ENCODE measurements at places on chromosomes 13 and 19. TPM values are rescaled to one million over a fixed set of nuclear protein-coding genes. Genes with fewer than 3 reads are reported as not detected.

Gene FCGBP
- 0.03 TPM for polyA plus RNA-seq

DNA sequence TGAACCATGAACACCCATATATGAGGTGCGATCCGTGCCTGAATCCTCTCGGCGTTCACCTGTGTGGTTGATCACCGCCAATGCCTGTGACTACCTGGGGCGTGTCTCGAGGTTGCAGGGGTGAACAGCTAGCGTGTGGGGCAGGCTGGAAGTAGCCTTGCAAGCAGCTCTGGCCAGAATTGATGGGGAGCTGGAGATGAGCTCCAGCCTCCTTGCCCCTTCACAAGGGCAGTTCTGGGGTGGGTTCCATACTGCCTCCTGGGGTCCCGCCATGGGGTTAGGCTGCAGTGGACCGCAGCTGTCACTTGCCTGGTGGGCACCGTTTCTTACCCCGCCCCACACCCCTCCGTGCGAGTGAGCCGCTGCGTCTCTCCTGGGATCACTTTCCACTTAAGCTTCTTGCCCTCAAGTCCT, 154.5 kb upstream of the SOX1 start:
- no peak for DNase-seq

Gene HCN2
- polyA plus RNA-seq, result 2.6 TPM

Gene IZUMO2
- polyA plus RNA-seq, result not detected

GRCh38 chr19:8208922-8209461, at the start of gene CERS4:
Gene CERS4 (plus strand): TSS chr19:8209370. CDS start chr19:8251077, 41,707 bp downstream.
- DNase-seq, result peak; percentile 20

Measured in IMR-90 (cell line).